ENCODE measurements at places on chromosomes 12 and 14.
A peak's percentile ranks its signal among the peaks of the same experiment; 100 is the strongest.

GRCh38 chr12:23954332-23954731, 4.9 kb upstream of the SOX5 start:
- no peak for DNase-seq

- DNase-seq: no peak
These were observed 77.1 kb downstream of the FGD4 start for GRCh38 chr12:32476446-32476845.

- DNase-seq: no peak
These were observed 19.9 kb downstream of the JAG2 start for GRCh38 chr14:105148604-105149145.

GRCh38 chr12:69580074-69580473, 5.2 kb upstream of the CCT2 start:
- no peak for DNase-seq

- DNase-seq: no peak
These were observed 498.7 kb downstream of the TMEM121 start for GRCh38 chr14:106024983-106025604.

- DNase-seq: no peak
These were observed 54.1 kb upstream of the GNG2 start for GRCh38 chr14:51806026-51807023.

GRCh38 chr12:45235087-45236025, 19.5 kb downstream of the ANO6 start:
- no peak for DNase-seq

DNA sequence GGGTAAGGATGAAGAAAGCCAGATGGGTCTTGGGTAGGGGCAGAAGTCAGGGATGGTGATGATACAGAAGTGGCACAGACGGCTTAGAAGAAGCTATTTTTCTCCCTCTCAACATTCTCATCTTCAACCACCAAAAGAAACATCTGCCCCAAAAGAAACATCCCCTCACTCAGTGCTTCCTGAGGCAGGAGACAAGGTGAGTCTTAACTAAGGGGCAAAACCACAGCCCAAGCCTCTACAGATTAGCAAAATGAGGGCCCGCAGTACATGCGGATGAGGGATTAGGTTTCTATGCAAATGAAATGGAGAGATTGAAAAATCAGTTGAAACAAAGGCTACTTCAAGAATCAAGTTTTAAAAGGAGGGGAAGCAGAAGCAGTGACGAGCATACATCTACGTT, 241.3 kb upstream of the CCDC196 start:
- no peak for DNase-seq

GRCh38 chr12:122060081-122060501, 18.5 kb upstream of the MLXIP start:
- DNase-seq: no peak

GRCh38 chr12:1501695-1502378, 92.5 kb downstream of the FBXL14 start:
- no peak for DNase-seq

DNA sequence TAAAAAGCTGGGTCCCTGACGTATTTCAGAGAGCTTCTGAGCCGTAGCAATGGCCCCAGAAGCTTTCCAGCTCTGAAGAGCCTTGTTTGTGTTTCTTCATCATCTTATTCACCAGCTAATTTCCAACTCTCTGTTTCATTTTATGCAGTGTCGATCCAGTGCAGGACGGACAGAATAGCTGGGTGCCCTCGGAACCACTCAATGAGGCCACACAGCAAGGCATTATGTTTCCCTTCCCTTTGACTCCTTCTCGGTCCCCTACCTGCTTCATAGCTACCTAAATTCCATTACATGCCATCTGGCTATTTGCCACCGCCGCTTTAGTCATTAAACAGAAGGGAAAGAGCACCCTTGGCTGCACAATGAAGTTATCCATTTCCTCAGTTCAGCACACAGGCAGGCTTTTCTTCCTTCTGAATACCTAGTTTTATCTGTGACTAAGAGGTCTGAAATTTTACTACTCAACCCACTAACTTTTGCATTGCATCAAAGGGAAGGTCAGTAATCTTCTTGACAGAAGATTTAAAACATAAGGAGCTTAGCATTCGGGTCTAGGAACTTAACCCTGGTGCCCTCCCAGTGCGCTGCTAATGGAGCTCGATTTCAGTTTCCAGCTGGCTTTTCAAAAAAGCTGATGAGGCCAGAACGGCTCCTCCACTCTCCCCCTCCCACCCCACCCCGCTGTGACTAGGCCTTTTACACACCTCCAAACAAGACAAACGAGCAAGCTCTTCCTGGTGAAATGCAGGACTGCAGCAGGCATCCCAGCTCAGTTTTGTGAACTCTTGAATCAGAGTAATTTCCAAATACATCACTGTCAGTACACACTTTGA, 176.8 kb downstream of the GXYLT1 start:
- DNase-seq: no peak

DNA sequence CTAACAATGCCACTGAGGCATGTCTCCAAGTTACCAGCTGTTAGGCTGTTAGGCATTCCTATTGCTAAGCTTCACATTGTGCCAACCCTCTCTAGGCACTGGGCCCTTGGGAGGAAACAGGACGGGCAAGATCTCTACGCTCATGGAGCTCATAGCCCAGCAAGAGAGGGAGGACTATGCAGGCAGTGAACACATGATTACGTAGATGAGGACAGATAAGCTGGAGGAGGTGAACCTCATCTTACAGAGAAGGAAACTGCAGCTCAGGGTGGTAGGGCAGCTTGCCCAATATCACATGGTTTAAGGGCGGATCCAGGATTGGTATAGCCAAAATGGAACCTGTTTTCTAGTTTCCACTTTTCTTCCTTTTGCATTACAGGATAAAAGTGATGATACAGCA, 7.8 kb downstream of the UBE3B start:
- DNase-seq: no peak

- no peak for DNase-seq
These were observed 21.0 kb upstream of the MYBPC1 start for GRCh38 chr12:101573743-101574142.

DNA sequence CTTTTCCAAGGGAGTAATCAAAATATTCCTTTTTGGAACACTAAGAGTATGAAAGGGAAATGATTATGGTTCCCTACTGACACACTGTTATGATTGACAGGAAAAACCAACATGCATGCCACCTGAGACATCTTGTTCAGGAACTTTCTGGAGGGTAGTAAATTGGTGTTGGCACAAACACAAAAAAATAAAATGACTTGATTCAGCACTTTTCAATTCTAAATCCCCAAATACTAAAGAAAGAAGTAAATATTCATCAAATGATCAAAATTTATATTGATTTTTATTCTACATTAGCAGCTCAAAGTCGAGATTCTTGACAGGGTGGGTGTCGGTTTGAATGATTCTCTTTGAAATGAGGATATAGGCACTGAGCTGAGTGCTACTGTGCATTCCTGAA, 271.4 kb upstream of the NPAS3 start:
- no peak for DNase-seq

GRCh38 chr12:113358381-113359132, at the start of gene PLBD2:
TSS of gene PLBD2 (plus strand) at chr12:113358587. CDS start at chr12:113358601, 14 bp downstream.
- DNase-seq: peak; percentile 41

DNA sequence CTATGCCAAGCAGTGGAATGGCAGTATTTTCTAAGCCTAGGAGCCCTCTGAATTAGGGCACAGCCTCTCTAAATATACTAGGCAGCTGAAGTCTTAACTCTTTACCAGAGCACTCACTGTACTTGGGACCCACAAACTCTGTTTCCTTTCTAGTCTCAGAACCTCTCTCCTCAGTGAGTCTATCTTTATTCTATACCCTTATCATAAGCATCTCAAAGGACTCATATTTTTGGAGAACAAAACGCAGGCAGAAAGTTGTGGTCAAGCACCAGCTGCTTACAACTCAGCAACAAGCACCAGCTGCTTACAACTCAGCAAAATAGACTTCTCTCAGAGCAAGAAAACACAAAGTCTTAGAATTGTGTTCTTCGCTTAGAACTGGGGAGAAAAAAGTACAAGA, 993 bp downstream of the CCDC196 start:
- DNase-seq: no peak

DNA sequence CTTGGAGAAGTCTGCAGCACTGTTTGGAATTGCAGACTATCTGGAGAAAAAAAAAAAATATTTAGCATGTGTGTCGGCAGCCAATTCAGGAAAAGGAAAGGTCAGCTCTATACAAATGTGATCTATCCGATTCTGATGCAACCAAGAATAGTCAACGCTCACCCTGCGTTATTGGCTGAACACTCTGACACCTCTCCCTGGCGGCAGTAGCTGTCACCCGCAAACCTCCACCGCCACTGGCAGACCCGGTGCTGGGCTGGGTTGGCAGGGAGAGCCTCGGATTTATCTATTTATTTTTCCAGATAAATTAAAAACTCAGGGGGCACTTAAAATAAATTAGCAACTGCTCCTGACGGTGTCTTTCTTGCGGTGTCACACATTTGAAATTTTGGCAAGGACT, 409.7 kb downstream of the VRK1 start:
- DNase-seq: no peak

DNA sequence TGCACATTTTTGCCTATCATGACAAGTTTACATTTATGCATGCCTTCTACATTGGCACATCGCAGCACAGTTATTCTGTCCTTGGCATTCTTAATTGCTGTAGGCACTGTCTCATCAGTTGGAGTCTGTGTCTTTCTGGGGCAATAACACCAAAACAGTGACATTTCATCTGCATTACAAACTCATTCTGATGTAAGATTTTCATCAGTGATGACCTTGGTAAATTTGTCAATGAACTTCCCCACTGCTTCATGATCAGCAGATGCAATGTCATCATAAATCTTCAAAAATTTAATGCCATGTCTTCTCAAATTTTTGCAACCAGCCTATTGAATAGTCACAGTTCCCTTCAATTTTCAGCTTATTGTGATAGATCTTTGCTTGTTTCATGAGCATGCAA, 85.5 kb downstream of the CAPZA3 start:
- DNase-seq: no peak

GRCh38 chr14:21231020-21231652, 38.1 kb downstream of the HNRNPC start:
- DNase-seq: no peak

GRCh38 chr14:101884089-101884933, 80.1 kb upstream of the DYNC1H1 start:
- no peak for DNase-seq

GRCh38 chr12:28130625-28131598, 59.3 kb upstream of the CCDC91 start:
- no peak for DNase-seq

DNA sequence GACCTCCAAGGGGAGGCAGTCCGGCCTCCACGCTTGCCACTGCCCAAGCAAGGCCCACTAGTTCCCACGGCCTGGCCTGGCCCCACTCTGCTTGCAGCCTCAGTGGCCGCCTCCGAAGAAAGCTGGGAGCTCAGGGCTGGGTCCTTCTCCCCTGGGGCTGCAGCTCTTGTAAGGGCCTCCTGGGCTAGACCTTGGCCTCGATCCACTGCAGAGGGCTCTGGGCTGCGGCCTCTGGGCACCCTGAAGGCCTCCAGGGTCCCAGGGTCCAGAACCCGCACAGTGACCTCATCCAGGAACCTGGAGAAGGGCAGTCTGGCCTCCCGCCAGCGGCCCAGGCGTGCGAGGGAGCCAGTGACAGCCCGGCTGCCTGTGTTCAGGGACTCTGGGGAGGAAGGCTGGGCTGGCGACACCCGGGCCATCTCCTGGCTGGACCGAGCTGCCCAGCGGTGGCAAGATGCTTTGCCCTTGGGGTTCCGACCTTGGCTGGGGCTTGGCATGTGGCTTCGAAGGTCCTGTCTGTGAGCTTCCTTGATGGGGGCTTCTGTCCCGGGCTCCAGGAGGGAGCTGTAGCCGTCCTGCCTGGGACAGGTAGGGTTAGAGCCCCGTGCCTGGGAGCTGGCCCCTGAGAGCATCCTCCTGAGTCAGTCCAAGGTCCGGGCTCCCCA, 9.8 kb downstream of the BEGAIN start:
- DNase-seq: no peak

DNA sequence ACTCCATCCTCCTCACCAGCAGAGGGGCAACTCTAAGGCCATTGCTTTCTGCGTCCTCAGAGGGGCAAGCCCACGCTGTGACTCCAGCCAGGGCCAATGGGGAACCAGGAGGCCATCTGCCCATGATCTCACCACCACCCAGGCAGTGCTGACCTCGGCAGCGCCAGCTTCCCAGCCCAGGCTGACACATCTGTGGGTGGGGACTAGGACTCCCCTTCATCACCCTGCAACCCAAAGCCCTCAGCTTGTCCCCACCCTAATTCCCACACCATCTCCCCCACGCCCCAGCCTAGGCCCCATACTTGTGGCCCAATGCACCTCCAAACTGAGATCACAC, 58.6 kb downstream of the VWF start:
- DNase-seq: no peak

DNA sequence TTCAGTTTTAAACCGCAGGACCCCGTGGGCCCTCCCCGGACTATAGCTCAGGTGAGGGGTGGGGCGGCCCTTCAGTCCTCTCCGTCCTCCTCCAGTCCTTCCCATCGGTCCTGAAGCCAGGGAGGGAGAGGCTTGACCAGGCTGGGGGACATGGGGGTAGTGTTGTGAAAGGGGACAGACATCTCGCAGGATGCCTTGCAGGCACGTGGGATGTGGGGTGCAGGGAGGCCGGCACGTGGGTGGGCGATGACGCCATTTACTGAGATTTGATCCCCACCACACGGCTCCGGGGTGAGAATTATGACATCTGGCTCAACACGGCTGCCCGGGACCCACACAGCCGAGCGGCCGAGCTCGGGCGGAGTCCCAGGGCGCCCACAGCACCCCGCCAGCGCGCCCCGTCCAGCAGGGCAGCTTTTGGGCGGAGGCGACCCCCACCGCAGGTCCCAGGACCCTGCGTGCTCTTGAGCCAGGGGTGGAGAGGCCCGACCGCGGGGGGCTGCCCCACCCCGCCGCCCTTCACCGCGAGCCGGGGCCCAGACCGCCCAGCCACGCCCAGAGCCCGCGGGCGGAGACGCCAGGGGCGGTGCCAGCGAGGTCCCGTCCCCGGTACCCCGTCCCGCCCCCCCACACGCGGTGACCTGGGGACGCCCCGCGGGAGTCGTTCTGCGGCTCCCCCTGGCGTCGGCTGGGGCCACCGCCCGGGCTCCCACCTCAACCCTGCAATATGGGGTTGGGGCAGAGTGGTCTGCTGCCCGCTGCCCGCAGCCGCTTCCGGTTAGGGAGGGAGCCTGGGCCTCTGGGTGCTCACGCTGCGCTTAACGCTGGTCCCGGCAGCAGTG, 3.3 kb upstream of the EXOC3L4 start:
- no peak for DNase-seq
